GM06990 (cell line): ENCODE measurements at places on chromosomes 7 and 10.
A peak's percentile ranks its signal among the peaks of the same experiment; 100 is the strongest.

DNA sequence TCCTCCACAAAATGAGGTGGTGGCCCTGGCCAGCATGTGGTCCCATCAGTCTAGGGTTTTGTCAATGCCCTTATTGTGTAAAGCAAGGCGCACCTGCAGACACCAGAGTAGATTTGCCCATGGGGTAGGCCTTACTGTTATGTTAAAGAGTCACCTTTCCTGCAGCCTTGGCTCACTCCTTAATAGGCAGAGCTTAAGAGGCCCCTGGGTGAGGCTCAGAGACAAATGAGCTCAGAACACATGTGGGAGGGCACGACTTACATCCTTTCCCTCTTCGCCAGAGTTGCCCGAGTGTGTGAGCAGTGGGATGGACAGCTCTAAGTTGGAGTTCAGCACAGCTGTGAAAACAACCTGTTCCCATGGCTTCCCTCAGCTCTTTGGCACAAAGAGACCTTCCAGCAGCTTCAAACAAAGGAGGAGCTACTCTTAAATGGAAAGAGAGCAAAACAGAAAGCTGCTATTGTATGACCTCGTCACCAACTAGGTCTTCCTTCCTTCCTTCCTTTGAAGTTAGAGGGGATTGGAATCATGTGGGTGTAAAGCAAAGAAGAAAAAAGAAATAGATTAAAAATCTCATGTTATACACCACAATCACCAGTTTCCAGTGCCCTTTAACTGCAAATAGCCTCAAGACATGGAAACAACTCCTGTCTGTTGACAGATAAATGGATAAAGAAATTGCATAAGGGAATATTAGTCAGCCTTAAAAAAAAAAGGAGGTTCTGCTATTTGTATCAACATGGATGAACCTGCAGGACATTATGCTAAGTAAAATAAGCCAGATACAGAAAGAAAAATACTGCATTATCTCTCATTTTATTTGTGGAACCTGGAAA is 11.9 kb upstream of the XPNPEP1 start:
- no peak for DNase-seq

DNA sequence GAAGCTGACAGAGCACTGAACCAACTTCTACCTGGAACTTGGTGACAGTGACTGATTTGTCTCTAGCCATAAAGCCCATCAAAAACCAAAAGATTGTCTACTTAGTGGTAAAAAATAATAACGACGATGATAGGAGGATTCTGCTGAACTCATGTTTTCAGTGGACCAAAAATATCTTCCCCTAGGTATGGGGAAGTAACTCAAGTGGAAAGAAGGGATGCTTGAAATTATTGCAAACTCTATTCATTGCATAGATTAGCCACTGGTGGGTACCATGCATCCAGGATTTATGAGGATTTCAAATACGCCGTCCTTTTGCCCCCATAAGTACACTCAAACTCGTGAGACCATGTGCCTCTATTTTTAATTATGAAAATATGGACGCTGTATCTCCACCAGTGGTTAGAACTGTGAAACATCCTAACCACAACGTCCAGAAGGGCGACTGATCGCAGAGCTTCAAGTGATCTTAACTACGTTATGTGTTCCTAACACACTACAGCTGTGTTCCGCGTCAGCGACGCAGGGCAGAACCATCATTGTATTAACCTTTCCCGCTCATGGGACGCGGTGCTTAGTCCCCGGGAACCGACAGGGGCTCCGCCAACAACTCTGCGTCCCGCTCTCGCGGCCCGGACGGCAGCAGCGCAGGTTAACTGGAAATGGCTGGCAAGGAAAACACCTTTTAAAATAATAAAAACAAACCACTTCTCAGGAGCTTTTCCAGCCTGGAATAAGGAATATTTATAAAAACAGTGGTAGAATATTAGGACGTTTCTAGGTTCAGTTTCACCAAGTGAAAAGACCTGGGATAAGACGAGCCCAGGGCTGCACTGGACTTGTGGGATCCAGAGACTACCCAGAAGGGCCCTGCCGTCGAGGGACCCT is 776 bp downstream of the PEX1 start:
- DNase-seq = peak; percentile 69

GRCh38 chr7:68319061-68319460 is 1279.2 kb upstream of the AUTS2 start:
- DNase-seq = no peak

DNA sequence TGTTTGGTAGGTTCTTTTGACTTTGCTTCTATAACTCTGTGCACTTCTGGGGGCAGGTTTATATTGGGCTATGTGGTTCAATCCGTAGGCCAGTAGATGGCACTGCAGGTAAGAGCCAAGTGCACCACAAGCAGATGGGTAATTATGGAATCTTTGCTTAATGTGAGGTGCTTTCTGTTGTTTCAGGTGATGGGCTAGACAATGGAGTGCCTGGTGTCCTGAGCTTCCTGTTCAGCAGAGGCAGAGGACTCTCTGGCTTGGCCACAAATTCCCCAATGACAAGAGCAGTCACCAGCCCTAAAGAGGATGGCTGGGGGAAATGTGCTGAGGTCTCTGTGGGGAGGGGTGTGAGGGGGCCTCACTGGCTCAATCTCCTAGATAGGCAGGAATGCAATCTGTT is 455.0 kb downstream of the CCSER2 start:
- DNase-seq = no peak

DNA sequence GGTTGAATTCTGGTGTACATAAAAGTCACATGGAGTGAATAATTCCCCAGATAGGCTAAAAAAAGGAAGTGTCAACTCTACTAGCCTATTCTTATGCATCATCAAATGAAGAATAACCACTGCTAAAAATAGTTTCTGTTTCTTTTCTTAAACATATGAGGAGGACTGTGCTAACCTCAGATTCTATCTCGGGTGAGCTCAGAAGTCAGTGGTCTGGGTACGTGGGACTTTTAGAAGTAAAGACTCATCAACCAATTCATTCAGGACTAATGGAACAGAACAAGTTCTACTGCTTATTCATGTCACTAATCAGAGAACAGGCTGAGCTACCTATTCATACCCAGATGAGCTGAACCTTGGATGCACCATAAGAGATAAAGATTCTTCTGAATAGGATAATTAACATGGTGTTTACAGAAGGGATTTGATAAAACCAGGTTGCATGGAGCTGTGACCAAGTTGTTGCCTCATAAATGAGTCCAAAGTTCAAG is 9.5 kb upstream of the ASAH2 start:
- peak; percentile 56 for DNase-seq

- peak; percentile 33 for DNase-seq
These were observed 112.0 kb downstream of the NEURL1 start for GRCh38 chr10:103605359-103606096.

DNA sequence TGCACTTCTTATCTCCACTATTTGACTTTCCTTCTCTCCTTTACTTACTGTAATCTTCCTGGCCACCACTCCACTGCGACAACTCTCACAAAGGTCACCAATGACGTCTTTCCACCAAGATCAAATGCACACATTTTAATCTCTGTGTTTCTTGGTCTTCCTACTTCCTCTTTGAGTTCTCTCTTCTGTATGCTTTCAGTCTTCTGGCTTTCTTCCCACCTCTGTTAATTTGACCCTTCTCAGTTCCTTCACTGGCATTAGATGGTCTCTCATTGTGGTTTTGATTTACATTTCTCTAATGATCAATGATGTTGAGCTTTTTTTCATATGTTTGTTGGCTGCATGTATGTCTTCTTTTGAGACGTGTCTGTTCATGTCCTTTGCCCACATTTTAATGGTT is 31.9 kb downstream of the FAM107B start:
- peak; percentile 45 for DNase-seq

GRCh38 chr7:16359216-16359615 is 62.1 kb downstream of the CRPPA start:
- no peak for DNase-seq

DNA sequence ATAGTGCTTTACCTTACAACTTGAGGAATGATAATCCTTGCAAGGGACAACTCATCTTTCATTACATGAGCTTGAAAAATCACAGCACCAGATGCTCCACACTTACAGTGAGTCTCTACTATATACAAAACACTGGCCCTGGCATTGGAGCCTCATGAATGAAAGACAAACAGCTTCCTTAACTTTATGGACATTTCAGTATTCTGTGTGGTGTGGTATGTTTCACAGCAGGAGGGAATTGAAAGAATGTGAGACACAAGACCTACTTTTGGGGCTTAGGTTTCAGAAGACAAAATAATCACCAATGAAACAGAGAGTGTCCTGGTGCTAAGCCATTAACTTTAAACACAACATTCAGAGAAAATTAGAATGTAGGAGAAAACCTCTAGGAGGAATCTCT is 1249.6 kb downstream of the XPNPEP1 start:
- DNase-seq = no peak

DNA sequence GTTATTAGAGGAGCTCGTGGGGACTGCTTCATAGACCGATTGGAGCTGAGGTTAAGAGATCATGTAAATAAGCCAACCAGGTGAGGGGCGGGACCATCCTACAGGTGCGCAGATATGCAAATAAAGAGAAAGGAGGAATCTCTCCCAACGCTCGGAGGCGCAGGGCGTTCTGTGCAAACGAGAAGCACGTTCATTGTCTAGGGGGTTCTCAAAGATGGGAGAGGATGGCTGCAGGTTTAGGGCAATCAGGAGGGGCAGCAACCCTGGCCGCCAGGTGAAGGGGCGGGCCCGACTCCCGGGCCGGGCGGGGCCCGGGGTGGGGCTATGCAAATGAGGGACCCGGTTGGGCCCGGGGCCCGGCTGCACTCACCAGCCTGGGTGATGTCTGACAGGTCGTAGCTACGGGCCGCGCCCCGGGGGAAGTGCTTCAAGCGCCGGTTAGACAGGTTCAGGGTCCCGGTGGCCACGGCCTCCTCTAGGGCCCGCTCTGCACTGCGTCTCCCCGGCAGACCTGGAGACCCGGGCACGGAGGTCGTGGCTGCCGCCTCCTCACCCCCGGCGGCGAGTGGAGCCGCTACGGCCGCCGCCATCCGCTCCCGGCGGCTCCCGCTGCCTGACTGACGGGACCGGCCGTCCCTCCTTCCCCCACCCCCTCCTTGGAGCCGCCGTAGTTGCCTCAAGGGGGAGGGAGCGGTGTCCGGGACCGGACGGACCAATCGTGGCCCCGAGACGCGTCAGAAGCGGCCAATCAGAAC is at the start of gene LRCH4:
Gene LRCH4, minus strand, starts transcription at position 619 of the 755 bp plus-strand sequence. Its CDS starts 29 bp downstream, at position 590.
- DNase-seq = no peak

- DNase-seq = no peak
These were observed 24.5 kb downstream of the AVL9 start for GRCh38 chr7:32519763-32520162.

GRCh38 chr10:25206693-25207414 is 32.1 kb downstream of the GPR158 start:
- no peak for DNase-seq

DNA sequence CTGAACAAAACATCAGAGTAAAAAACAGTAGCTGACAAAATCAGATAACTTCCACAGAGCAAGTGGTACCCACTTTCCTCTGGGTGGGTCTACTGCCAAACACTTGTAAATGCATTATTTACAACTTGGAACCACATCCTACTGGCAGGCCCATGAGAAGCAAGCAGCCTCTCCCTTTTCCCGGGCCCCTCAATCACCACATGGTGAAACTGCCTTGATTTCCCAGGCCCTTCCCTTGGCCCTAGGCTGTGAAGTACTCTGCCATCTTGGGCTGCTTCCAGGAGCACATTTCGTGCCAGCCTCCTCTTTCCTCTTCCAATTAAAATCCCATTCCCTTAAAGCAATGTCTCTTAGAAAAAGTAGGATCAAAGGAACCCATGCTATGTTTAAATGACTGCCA is 71.4 kb downstream of the CUZD1 start:
- DNase-seq = no peak
